ENCODE measurements at places on chromosomes 1 and 21.

DNA sequence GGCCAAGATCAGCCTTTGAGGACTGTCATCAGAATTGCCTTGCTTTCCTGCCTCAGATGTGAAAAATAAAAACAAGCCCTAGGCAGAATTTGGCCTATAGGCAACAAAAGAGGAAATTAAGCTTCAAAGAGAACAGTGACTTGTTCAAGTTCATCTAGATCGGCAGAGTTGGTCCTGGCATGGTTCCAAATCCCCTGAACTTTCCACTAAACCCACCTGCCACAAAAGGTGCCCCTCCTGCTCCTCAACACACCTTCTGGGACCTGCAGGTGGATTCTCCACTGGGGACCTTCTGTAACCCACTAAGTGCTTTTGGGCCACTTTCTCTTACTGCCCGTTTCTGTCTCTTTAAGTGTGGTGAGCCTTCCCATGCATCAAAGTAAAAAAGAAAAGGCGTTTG, 42.5 kb upstream of the LRRN2 start:
- DNase-seq: no peak

- DNase-seq: no peak
Measured at GRCh38 chr1:64453688-64454087, 16.2 kb upstream of the CACHD1 start.

- no peak for DNase-seq
Measured at GRCh38 chr1:172815740-172816139, 156.8 kb downstream of the FASLG start.

- DNase-seq: no peak
Measured at GRCh38 chr1:15714406-15715136, 21.5 kb upstream of the SLC25A34 start.

DNA sequence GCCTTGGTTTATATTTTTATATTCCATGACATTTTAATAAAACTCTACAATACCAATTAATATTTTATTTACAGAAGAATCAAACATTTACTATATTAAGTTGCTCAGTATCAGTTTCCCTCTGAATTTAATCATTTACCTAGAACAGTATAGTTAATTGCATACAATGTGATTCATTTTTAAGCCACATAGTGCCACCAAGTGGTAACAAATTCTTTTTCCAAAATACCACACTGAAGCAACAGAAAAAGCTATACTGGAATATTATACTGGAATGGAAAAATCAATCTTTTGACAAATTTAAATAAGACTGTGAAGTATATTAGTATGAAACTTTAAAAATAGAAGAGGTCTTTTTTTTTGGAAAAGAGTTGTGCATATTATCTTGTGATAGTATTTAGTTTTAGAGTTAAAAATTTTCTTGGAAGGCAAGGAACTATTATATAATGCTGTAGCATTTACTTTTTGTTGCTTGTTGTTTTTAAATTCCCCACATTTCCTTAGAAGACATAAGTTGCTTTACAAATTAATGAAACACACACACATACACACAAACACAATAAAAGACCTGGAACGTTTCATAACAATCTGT, 57.3 kb downstream of the ZNF644 start:
- DNase-seq: peak; percentile 57

GRCh38 chr1:228125185-228125584, 14.9 kb upstream of the GUK1 start:
- DNase-seq: no peak

All from HT-29 (cell line).